ENCODE measurements at places on chromosomes 5 and 9. TPM values are rescaled to one million over a fixed set of nuclear protein-coding genes. Genes with fewer than 3 reads are reported as not detected.

DNA sequence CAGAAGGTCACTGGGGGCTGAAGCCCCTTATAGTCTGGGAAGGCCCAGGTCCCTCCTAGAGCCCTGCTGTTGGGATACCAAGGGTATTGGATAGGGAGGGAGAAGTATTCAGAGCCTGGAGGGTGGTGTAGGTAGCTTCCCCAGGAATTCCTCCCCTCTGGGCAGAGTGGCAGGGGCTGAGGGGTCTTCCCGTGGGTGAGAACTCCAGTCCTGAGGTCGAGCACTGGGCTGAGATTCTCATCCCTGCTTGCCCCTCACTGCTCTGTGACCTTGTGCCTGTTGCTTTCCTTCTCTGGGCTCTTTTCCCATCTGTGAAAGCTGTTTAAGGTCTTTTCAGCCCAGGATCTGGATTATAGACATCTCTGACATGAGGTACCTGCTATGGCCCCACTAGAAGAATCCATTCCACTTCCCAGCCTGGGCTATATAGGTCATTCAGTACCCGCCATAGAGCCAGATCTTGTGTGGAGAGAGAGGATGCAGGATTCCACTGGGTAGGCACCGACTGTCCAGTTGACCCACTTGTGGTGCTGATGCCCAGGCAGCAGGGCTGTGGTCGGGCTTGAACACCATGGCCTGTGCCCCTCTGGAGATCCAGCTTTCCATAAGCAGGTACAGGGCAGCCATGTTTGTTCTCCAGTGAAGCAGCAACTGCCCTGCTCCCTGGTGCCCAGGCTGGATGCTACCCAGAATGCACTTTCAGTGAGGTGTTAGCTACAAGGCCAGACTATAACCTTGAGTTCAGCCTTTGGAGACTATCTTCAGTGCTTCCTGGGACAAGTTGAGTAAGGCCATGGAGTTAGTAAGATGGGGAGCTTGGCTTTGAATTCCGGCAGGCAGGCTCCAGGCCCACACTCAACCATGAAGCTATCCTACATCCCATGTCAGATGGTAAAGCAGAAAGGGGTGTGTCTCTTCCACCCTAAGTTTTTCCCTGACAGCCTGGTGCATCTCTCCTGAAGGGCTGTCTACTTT lies 60.1 kb downstream of the AMBP start:
- DNase-seq = no peak

DNA sequence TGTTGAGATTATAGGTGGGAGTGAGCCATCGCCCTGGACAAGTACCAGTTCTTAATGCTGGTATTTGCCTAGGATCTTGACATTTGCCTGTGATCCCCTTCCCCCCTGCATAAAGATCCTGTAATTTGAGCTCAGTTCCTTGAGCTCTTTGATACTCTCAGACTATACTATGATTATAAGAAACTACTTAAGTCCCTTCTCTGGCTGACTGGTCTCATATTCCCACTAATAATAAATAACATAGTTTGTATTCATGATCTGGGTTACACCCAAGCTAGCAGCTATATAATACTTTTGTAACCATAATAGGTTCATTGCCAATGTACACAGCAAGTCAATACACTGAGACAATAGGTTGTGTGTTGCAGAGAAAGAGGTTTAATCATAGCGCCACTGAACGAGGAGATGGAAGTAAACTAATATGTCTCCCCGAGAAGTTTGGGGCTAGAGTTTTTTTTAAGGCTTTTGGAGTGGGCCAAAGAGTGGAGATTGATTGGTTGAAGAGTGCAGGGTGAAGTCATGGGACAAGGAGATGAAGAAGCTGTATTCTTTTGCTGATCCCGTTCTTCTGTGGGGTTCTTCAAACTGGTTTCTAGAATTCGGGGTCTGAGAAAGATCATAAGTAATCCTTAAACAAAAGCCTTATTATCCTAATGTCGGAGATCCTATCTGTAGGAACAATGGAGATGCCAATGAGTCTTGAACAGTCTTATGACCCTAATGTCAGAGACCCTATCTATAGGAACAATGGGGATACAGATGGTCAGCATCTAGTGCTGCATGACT lies 20.7 kb upstream of the SHOC1 start:
- no peak for DNase-seq

DNA sequence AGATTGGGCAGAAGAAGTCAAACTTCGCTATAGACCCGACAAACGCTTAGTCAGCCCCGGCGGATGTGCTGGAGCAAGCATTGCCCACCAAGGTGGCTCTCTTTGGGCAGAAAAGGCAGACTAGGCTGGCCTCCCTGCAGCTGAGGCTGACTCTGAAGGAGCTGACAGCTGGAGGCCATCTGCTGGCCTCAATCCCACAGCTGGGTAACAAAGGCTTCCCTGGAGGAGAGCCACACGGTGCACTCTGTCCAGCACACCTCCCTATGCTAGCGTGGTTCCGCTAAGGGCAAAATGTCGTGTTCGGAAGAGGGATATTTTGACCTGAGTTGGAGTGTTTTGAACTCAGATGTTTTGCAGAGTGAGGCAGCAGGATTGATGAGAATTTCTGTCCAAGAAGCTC lies 103.5 kb upstream of the PTCH1 start:
- DNase-seq = no peak

DNA sequence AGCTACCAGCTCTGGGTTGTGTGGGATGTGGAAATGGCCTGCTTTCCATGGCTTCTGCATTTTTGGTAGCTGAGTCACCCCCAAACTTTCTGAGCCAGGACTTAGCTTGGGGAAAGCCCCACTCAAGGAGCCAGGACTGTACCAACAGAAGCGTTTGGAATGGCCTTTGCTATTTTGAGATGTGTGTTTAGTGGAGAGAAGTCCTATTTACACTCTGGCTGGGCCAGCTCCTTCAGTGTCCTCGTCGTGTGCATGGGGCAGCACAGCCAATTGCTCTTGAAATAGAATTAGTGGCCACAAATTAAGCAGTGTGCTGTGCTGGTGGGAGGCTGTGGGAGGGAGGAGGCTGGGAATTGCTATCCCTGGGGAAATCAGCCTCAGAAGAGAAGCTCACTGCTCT lies 51.6 kb downstream of the ENTREP1 start:
- DNase-seq = no peak

- DNase-seq = no peak
Measured at GRCh38 chr5:109062664-109063063, 315.0 kb downstream of the FER start.

DNA sequence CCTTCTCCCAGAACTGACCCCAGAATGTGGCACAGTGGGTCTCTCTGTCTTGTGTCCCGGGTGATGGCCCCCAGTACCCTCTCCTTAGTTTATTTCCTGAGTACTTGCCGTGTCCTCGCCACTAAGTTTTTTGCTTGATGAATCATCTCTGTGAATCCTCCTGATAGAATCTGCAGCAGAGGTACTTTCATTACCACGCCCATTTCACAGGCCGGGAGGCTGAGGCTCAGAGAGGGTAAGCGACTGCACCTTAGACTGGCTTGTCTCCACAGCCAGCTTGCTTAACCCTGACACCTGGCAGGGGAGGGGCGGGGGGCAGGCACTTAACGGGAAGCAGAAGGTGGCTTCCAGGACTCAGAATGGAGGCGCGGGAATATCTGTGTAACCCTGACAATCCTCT lies 7.9 kb upstream of the IER5L start:
- DNase-seq = peak; percentile 36

GRCh38 chr9:136512651-136513071 lies 29.8 kb upstream of the SEC16A start:
- DNase-seq = peak; percentile 43

DNA sequence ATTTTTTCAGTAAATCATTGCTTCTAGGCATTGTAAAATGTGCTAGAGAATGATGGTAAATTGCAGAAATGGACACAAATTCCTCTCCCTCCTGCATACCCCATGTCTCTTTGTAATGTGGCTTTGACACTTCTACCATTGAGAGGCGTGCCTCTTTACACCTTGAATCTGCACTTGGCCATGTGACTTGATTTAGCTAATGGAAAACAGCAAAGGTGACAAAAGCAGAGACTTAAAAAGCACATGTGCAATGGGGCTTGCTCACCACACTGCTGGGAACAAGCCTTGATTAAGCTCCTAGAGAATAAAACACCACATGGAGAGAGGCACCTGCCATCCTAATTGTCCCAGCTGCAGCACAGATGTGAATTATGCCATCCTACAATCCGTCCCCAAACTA lies 69.9 kb upstream of the NAA35 start:
- DNase-seq = no peak

GRCh38 chr5:1507457-1507856 lies 16.3 kb downstream of the LPCAT1 start:
- DNase-seq = no peak

GRCh38 chr5:50700706-50701105 lies 34.3 kb downstream of the PARP8 start:
- DNase-seq = no peak

GRCh38 chr9:79813258-79813638 lies 241.5 kb downstream of the TLE4 start:
- DNase-seq = no peak

DNA sequence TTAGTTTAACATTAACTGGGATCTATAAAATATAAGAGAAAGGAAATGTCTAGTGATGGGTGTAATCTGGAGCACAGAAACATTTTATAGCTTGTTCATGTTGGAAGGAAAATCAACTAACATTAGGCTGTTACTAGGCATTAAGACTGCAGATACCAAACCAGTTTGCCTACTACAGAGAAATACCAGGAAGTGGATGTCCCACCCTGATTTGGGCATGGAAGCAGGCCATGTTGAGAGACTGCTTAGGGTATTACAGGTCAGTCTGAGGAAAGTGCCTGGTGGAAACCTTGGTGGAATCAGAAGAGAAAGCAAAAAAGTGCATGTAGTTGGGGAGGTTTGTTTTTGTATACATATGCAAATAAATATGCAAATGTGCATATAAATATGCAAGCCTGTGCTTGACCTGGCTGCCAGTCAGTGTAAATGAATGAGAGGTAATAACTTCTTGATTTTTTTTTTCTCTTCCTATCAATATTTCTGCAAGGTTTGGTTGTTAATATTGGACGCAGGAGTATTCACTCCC lies 9.6 kb upstream of the CCDC112 start:
- DNase-seq = no peak

GRCh38 chr5:143114481-143114880 lies 289.0 kb downstream of the NR3C1 start:
- DNase-seq = no peak

DNA sequence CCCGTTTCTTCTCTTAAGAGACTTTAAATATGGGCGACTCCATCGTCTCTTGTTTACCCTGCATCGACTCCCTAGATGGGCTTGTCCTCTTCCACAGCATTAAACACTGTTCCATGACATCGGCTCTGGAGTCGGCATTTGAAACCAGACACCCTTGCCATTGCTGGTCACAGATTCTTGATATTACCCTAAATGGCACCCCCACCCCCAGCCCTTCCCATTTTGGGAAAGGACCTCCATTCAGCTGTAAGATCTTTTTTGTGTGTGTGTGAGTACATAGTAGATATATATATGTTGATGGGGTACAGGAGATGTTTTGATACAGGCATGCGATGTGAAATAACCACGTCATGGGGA lies 51.1 kb upstream of the SH3PXD2B start:
- DNase-seq = no peak

- no peak for DNase-seq
Measured at GRCh38 chr5:167964529-167964928, 326.9 kb upstream of the WWC1 start.

- DNase-seq = no peak
Measured at GRCh38 chr5:65086234-65086890, 317.6 kb downstream of the CWC27 start.

DNA sequence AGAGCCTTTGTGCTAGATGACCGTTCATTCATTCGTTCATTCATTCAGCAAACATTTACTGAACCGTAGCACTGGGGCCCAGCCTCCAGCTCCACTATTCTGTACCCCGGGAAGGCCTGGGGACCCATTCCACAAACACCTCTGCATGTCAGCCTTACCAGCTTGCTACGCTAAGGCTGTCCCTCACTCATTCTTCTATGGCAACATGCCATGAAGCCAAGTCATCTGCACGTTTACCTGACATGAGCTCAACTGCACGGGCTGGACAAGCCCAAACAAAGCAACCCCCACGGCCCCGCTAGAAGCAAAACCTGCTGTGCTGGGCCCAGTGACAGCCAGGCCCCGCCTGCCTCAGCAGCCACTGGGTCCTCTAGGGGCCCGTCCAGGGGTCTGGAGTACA lies 6.0 kb downstream of the CEL start:
- DNase-seq = no peak

- DNase-seq = no peak
Measured at GRCh38 chr5:147998704-147999103, 65.1 kb upstream of the SPINK5 start.

DNA sequence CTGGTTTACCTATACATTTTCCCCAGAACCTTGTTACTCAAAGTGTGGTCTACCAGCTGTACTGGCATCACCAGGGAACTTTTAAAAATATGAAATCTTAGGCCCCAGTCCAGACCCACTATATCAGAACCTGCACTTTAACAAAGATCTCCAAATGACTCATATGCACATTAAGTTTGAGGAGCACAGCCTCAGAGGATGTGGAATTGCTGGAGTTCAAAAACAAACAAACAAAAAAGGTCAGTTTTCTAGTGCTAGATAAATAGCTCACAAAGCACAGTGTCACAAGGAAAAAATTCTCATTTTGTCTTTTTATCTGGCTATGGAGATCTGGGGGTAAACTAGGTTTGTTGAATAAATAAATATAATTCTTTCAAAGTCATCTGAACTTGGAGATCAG lies 68.9 kb upstream of the ANKRD55 start:
- no peak for DNase-seq

OBP2B gene
- not detected for total RNA-seq

PAEP gene
- not detected for total RNA-seq

PCDHA1 gene
- total RNA-seq = not detected

INSYN2B gene
- not detected for total RNA-seq

TMEM215 gene
- not detected for total RNA-seq

PCDHA4 gene
- not detected for total RNA-seq

TYRP1 gene
- not detected for total RNA-seq

FRMPD1 gene
- not detected for total RNA-seq

LCN15 gene
- total RNA-seq = not detected

C5 gene
- total RNA-seq = 1.9 TPM
